Bronchial smooth muscle cell (primary cell): ENCODE measurements at places on chromosomes 16 and 17. TPM values are rescaled to one million over a fixed set of nuclear protein-coding genes. Genes with fewer than 3 reads are reported as not detected.

Gene CACNG5
- total RNA-seq = not detected in 2 replicates

Gene SDK2
- total RNA-seq = under 0.01 TPM in 2 replicates

Gene RCVRN
- not detected in 2 replicates for total RNA-seq

Gene PGS1
- total RNA-seq = 26.0 and 36.1 TPM in 2 replicates

Gene TAC4
- not detected in 2 replicates for total RNA-seq

Gene C17orf78
- total RNA-seq = not detected in 2 replicates
